ENCODE measurements at places on chromosomes 2 and 18.

GRCh38 chr18:74898965-74899364 is 301.3 kb downstream of the ZNF407 start:
- DNase-seq = peak; percentile 93

DNA sequence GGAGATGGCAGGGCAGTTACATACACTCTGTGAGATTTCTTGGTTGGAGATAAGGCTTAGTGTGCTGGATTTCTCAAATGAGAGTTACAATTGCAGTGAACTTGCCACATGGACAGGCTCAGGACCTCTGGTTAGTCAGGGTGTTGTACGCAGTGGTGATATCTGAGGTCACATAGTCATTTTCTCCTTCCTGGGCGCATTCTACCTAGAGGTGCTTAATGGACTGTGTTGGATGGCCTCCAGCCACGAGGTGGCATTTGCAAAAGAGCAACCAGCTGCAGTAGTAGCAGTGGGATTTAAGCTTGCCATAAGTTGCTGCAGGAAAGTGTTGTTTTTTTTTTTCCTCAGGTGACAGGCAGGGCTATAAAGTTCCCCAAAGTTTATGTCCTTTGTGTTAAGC is 173.8 kb upstream of the TMEM200C start:
- DNase-seq = no peak

- DNase-seq = no peak
Observed at GRCh38 chr2:110107092-110108079, 8.2 kb downstream of the MALL start.

DNA sequence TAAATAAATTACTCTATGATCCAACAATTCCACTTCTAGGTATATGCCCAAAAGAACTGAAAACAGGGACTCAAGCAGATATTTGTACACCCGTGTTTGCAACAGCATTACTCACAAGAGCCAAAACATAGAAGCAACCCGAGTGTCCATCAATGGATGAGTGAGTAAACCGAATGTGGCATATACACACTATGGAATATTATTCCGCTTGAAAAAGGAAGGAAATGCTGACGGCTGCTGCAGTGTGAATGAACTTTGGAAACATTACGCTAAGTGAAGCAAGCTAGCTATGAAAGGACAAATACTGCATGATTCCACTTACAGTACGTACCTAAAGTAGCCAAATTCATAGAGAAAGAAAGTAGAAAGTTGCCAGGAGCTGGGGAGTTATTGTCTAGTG is 32.2 kb downstream of the MREG start:
- DNase-seq = no peak

DNA sequence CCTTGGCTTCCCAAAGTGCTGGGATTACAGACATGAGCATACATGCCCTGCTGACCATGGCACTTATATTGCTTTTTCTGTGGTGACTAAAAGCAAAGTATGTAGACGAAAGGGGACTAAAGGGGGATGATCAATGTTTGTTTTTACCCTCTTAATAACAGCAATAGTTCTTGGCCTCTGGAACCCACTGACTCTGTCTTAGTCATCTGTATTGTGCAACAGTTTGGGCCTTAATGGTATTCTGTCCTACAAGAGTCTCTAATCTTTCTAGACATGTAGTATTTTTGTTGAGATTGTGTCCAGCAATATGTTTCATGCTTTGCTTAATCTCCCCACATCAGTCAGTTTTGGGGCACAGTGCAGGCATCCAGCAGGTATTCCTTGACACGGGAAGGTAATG is 359.9 kb upstream of the FANCL start:
- no peak for DNase-seq

DNA sequence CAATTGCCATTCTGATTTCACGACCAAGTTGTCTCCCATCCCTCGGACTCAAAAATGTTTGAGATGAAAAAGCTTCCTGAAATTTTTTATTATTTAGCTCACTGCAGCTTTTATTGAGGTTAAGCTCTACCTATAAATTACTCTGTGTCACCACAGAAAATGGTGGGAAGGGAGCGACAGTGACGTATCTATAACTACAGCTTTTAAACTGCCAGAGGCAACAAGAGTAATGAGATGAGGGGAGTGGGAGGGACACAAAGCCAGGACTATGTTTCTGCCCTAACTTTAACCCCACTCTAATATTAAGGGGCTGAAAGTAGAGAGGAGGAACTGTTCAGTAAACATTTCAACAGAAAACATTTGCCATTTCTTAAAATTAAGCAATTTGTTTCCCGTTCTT is 37.4 kb downstream of the SMAD2 start:
- DNase-seq = peak; percentile 67

GRCh38 chr2:168200930-168201583 is 46.3 kb downstream of the STK39 start:
- DNase-seq = no peak

- peak; percentile 91 for DNase-seq
Observed at GRCh38 chr2:176854062-176854461, 358.5 kb upstream of the HNRNPA3 start.

DNA sequence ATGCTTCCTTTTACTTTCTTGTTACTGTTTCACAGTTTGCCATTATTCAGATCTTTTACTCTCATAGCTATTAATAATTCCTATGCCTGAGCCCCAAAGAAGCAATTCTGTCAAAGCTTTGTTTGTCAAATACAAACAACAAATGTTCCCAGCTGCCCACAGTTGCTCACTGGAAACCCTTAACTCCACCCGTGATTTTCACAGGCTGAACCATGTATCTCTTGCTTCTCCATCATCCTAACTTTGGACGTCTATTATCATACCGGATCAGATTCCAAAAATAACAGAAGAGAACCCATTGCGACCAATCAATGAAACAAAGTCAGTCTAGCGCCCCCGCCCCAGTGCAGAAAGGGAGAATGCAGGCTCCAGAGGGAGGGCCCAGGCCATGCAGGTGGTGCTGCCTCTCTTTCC is 24.2 kb downstream of the COLEC12 start:
- DNase-seq = peak; percentile 19

GRCh38 chr2:9760902-9761228 is 82.4 kb upstream of the TAF1B start:
- no peak for DNase-seq

GRCh38 chr2:24761866-24762265 is 31.3 kb downstream of the PTRHD1 start:
- DNase-seq = no peak

- no peak for DNase-seq
Observed at GRCh38 chr2:177229442-177230242, 17.0 kb downstream of the HNRNPA3 start.

DNA sequence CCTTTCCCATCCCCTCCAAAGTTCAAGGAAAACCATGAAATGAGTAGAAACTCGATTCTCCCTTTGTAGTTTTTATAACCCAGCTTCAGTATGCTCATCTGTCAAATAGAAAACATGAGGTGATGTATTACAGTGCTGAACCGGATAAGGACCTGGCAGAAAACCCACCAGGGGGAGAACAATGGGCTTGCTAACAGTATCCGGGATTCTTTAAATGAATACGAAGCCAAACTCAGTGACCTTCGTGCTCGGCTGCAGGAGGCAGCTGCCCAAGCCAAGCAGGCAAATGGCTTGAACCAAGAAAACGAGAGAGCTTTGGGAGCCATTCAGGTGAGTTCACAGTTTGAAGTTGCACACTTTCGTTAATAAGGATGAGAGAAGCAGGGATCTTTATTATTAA is 113.6 kb upstream of the TTC39C start:
- peak; percentile 54 for DNase-seq

DNA sequence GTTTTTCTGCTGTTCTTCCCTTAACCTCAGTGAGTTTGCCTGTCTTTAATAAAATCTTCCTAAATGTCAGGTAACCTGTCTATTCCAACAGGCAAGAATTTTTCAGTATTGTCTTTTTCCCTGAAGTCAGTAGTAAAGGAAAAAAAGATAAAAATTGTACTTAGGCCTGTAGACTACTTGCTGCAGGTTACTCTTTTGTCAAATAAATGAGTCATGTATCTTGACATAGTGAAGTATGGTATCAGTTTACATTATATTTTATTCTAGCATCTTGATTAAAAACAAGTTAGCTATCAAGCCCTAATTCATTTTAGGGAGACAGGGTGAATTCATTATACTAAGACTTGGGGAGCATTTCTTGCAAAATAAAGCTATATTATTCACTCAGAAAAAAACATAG is 59.8 kb downstream of the ITGA4 start:
- DNase-seq = peak; percentile 9

DNA sequence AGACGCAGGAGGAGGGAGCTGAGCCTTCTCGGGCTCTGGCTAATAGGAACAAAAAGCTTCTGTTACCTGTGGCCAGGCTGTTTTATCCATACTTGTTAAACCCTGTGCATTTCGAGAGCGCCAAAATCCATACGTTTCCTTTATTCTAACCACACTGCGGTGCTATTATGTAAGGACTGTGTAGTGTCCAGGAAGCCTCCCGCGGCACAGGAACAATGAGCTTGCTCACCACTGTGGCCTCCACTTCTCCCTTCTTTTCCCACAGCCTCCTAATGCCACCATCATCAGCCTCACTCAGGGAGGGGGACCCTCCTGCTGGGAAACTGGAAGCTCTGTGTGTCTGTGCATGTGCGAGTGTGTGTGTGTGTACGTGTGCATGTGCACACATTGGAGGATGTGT is 268.5 kb downstream of the HAUS1 start:
- no peak for DNase-seq

DNA sequence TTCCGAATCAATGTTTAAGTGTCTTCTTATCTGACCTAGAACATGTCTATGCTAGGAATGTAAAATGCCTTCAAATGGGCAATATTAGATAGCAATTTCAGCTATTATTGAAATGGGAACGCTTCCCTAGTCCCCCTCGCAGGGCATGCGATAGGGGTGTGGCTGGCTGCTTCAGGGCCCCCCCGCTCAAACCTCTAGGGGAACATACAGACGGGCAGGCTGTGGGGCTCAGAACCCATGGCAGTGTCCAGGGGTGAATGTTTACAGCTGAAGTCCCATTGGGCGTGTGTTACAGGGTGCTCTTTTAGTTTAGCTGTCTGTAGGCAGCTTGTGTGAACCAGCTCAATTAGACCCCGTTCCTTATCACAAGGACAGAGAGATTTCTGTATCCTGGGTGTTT is 315.9 kb downstream of the DSEL start:
- no peak for DNase-seq

DNA sequence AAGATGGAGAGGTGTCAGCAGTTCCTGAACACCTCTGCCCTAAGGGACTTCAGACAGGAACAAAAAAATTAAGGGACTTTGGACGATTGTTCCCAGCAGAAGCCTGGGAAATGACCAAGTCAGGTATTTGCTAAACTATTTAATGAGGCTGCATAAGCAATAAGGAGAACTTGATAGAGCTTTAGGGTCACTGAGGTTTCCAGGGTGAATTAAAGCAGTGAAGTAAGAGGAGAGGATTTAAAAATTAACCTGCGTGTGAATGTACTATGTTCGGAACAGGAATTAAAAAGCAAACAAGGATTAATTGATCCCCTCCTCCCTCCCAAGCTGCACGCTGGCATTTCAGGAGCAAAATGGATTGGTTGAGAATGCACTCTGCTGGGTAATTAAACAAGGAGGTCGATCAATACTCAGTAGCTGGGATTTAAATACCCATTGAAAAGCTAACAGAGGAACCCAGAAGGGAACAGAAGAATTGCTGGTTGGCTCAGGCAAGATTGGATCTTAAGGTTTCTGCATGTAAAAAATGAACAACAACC is 157.2 kb downstream of the RNF152 start:
- DNase-seq = peak; percentile 67

DNA sequence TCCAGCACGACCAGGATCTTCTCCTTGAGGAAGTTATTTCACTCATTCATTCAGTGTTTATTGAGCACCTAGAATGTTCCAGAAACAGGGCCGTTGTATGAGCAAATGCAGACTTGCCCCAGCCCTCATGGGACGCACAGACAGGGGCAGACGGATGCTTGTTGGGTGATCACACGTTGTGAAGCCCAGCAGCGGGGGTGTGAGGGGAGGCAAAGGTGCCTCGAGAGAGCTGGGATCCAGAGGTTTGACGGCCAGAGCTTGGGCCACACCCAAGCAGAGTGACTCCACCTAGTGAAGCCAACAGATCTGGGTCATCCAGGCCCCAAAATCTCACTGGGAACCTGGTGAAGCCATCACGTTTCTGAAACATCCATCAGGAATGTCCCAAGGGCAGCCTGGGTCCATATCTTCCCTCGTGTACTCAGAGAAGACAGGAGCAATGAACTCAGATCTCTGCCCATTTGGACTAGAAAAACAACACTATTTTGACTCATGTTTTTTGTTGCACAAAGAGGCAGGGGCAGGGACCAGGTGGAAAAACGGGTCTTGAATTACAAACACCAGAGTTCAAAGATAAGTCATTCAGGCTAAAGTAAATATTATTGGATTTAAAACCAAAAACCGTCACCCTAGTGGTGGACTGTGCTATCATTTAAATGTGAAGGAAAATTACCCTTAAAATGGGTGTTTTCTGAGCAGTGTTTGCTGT is 54.9 kb upstream of the RBM44 start:
- peak; percentile 10 for DNase-seq

GRCh38 chr2:143429932-143430679 is 300.9 kb downstream of the ARHGAP15 start:
- peak; percentile 0 for DNase-seq

DNA sequence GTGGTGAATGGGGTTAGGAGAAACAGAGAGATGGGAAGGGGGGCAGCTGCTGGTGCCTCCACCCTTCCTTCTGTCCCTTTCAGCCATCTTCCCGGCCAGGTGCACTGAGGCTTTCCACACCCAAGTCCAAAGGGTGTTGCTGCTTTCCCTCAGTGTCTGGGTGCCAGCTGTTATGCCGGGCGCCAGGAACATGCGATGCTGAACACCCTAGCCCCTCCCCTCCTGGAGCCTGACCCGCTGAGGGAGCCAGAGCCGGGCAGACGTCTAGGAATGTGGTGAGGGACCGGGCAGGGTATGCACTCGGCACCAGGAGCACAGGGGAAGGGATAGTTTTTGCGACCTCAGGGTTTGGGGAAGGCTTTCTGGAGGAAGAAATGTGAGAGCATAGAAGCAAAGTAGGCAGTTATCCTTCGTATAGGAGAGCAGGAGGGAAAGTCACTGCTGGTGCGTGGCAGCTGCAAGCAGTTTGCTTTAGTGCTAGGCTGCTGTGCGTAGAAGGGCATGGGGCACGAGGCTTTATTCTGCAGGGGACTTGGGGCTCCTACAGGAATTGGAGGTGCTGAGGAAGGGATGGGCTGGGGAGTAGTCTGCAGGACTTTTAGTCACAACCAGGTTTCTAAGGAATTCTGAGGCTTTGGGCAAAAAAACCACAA is 147.7 kb downstream of the TSN start:
- peak; percentile 78 for DNase-seq

GRCh38 chr18:62982600-62983251 is 267.4 kb downstream of the PHLPP1 start:
- peak; percentile 73 for DNase-seq

DNA sequence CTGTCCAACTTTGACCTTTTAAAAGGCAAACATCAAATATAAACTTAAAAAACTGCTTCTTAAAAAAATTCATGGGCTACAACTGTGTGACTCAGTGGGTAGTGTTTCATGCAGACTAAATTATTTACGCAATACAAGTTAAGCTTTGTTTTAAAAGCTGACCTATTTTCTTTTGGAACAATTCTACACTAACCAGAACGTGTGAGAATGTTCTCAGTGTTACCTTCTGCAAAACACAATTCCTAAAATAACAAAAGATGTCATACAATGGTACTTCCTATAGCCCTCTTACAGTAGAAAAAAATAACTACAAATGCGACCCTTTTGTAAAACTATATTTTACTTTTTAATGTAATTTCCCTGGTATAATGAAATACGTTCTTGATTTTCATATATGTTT is 793.8 kb upstream of the FSHR start:
- DNase-seq = no peak

Measured in NCI-H69 (cell line).